ENCODE measurements at places on chromosomes 12 and 14. TPM values are rescaled to one million over a fixed set of nuclear protein-coding genes. Genes with fewer than 3 reads are reported as not detected.

GRCh38 chr12:69026336-69026735, 93.4 kb upstream of the CPM start:
- DNase-seq: no peak

DNA sequence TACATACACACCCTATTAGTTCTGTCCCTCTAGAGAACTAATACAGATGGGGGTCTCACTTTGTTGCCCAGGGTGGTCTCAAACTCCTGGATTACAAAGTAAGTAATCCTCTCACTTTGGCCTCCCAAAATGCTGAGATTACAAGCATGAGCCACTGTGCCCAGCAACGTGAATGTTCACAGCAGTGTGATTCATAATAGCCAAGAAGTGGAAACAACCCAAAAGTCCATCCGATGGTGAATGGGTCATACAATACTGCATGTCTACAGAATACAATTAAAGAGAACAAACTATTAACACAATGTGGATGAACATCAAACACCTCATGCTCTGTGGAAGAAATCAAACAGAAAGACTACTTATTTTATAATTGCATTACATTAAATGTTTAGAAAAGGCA, 57.3 kb upstream of the SYNE2 start:
- DNase-seq: no peak

DNA sequence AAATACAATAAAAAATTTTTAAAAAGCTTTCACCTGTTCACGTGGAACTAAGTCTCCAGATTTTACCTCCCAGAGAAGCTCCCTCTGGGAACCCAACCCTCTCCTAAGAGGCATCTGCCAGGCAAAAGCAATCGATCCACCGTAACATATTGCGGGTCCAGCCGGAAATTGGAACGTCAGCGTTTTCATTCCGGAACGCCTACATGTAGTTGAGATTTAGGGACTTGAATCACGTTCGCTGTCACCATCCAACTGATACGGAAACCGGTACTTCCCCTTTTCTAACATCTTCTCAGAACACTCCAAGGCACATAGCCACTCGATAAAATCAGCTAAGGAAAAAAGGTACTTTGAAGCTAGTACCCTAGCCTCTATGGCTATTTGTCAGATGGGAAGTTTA, 70.3 kb downstream of the COX16 start:
- no peak for DNase-seq

- DNase-seq: no peak
Measured at GRCh38 chr12:127620735-127621355, 646.1 kb upstream of the TMEM132C start.

DNA sequence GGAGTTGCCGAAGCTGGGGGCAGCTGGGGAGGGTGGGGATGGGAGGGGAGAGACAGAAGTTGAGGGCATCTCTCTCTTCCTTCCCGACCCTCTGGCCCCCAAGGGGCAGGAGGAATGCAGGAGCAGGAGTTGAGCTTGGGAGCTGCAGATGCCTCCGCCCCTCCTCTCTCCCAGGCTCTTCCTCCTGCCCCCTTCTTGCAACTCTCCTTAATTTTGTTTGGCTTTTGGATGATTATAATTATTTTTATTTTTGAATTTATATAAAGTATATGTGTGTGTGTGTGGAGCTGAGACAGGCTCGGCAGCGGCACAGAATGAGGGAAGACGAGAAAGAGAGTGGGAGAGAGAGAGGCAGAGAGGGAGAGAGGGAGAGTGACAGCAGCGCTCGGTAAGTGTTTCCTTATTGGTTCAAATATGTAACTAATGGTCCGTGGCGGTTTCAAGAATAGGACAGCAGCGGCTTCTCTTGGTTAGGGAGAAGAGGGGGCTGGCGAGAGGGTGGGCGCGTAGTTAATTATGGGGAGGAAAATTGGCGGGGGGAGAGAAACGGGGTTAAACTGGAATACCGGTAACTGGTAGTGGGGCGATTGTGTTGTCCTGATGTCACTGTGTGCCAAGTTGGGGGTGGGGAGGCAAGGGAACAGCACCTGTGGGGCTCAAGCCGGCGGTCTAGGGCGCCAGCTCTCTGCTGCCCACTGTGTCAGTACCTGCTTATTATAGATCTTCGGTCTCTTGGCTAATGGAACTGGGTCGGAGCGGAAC, 8.4 kb downstream of the HOXC8 start:
- no peak for DNase-seq

DNA sequence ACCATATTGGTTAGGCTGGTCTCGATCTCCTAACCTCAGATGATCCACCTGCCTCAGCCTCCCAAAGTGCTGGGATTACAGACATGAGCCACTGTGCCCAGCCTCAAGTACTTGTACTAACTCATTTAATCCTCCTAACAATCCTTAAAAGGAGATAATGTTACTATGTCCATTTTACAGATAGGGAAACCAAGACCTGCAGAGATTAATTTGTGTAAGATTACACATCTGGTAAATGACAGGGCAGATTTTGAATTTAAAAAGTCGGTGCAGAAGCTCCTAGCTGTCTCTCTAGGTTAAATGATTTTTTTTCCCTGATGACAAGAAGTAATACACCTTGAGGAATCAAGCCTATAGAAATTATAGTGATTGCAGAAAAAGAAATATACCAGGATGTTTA, 13.7 kb upstream of the HECTD1 start:
- DNase-seq: no peak

GRCh38 chr12:117439531-117440001, 78.1 kb upstream of the NOS1 start:
- DNase-seq: no peak

Gene RARG
- polyA plus RNA-seq: 50.5 TPM

Gene OR6C2
- polyA plus RNA-seq: not detected
